ENCODE measurements at places on chromosomes 16 and 17.

GRCh38 chr17:55420067-55420775 lies 1.4 kb downstream of the MMD start:
- no peak for DNase-seq

- DNase-seq, result no peak
Measured at GRCh38 chr17:46176975-46177374, 16.3 kb downstream of the KANSL1 start.

- DNase-seq, result no peak
Measured at GRCh38 chr16:680625-680945, 375 bp downstream of the STUB1 start.

- DNase-seq, result no peak
Measured at GRCh38 chr16:71369494-71369893, 11.0 kb downstream of the CALB2 start.

GRCh38 chr17:18280249-18280648 lies 19.8 kb downstream of the MIEF2 start:
- no peak for DNase-seq

- no peak for DNase-seq
Measured at GRCh38 chr17:39553341-39553945, 54.3 kb downstream of the NEUROD2 start.

GRCh38 chr17:76266244-76266938 lies 1.2 kb downstream of the UBALD2 start:
- DNase-seq, result peak; percentile 53

DNA sequence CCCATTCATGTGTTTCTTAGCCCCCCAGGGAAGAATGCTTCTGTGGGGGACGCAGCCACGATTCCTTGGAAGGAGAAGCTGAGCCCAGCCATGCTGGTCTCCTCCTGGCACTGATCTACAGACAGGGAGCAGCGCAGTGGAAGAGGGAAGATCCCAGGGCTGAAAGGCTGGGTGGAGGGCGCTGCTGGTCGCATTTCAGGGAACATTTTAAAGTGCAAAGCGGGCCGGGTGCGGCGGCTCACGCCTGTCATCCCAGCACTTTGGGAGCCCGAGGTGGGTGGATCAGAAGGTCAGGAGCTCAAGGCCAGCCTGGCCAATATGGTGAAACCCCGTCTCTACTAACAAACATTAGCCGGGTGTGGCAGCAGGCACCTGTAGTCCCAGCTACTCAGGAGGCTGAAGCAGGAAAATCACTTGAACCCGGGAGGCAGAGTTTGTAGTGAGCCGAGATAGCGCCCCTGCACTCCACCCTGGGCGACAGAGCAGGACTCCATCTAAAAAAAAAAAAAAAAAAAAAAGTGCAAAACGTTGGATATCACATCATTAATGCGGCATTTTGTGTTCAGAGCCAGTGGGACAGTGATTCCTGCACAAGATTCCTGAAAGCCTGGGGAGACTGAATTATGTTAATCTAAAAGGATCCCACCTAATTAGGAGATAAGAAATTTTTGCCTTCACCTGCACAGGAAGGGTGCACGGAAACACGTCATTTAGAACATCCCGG lies 558 bp upstream of the CHMP6 start:
- no peak for DNase-seq

DNA sequence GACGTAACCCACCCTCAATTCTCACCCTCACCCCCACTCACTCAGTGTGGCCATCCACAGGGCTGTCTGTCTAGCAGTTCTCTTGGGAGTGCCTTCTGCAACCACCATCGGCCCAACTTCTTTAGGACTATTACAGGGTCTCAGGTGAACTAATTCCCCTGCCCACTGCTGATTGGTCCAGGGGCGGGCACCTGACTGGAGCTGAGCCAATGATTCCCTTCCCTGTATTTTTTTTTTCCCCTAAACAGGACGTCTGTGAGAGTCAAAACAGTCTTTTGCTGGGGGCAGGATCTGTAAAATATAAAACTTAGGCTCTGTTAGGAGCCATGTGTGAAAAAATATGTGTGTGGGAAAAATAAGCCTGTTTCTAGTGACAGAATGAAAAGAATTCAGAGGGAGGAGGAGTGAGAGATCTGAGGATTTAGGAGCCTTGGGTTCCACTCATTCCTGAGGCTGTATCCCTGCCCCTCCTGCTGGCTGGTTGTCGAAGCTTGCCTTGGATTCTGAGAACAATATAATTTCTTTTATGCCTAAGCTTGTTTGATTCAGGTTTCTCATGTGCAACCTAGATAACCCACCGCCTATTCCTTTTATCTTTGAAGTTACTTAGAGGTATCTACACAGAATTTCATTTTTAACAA lies 115.0 kb downstream of the SPACA3 start:
- DNase-seq, result no peak

DNA sequence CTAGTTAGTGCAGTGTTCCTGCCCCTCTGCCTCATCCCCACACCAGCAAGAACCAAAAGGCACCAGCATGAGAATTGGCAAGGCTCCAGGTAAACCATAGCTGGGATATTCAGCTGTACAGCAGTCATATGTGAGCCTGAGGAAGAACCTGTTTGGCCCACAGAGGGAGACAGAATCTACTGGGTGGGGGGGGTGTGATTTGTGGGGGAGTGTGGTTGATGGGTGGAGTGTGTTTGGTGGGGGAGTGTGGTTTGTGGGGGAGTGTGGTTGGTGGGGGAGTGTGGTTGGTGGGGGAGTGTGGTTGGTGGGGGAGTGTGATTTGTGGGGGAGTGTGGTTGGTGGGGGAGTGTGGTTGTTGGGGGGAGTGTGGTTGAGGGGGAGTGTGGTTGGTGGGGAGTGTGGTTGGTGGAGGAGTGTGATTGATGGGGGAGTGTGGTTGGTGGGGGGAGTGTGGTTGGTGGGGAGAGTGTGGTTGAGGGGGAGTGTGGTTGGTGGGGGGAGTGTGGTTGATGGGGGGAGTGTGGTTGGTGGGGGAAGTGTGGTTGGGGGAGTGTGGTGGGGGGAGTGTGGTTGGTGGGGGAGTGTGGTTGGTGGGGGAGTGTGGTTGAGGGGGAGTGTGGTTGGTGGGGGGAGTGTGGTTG lies 19.5 kb downstream of the MINK1 start:
- DNase-seq, result no peak

DNA sequence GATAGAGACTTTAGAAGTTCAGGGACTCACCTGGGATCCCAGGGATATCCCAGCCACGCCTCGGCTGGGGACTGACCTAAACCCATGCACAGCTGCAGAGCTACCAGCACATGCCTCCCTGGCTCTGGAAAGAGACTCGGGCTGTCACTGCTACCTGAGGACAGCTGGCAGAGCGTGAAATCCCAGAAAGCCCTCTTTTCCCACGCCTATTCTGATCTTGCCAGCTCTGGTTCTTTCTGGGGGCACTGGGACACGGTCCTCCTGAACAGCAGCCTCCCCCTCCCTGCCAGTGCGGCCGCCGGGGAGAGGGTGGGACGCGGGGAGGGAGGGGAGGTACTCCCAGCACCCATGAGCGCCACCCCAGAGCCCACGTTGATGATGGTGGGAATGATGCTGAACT lies 10.8 kb downstream of the P2RX5 start:
- no peak for DNase-seq

GRCh38 chr17:61117983-61118382 lies 281.7 kb upstream of the TBX2 start:
- DNase-seq, result no peak

GRCh38 chr17:2487306-2487705 lies 24.4 kb downstream of the METTL16 start:
- DNase-seq, result no peak

GRCh38 chr17:43410557-43411368 lies 12.0 kb downstream of the ARL4D start:
- DNase-seq, result no peak

- peak; percentile 25 for DNase-seq
Measured at GRCh38 chr17:6179017-6179416, 108.8 kb downstream of the WSCD1 start.

- no peak for DNase-seq
Measured at GRCh38 chr16:31714903-31715504, 158.6 kb upstream of the ZNF267 start.

DNA sequence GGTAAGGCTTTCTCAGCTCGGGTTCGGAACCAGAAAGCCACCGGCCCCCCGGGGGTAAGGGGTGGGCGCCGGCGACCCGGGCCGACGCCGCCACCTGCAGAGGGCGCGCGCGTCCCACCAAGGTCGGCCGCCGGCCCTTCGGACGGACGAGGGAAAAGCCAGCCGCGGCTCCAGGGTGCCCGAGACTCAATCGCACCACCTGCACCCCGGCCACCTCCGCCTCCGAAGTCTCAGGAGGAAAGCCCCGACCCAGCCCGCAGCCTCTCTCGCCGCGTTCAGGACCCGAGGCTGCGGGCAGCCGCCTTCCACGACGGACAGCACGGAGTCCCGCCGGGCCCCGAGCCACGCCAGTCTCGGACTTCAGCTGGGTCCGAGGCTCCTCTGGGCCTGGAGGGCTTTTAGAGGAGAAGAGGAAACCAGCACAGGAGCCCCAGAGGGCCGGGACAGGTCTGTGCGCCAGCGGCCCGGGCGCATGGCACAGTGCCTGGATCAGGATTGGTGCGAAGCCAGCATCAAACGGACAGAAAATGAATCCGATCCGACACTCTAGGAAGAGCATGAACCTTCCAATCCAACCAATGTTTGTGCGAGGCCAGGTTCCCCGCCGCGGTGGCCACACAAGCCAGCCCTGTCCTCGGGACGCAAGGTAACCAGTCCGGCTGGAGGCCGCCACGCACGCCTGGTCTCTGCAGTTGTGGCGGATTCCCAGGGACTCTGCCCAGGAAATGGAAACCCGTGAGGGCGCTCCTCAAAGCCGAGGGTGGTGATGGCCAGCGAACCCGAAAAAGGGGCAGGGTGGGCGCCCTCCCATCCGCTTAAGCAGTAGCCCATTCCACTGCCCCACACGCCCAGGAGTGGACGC lies 6.7 kb downstream of the CBX8 start:
- DNase-seq, result peak; percentile 54

DNA sequence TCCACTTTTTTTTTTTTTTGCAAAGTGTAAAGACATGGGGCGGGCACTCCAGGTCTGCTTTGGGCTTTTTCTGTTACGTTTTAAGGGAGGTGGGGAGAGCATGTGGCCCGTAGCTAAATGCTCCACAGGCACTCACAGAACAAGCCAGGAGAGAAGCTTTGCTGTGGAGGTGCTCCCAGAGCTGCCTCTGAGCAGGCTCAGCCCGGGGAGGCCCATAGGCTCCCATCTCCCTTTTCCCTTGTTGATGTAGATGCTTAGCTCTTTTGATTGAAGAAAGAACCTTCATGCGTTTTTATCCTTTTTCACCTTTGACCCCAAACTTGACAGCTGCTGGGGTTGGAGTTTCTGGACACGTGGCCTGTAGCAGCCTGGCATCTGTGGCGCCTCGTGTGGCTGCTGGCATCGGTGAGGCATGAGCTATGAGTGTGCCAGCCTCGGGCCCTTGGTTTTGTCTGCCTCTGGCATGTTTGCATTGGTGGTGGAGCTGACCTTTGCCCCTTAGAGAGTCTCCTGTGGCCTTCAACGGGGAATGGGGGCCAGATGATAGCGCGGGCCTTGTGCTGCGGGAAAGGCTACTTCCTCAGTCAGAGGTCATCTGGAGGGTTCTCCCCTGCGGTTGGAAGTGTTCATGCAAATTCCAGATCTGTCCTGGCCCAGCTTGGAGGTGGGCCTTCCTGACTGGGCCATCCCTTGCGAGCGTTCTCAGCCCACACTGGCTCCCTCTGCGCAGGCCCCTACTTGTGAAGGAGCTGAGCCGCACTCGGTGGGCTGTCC lies 20.0 kb upstream of the IL17C start:
- DNase-seq, result no peak

GRCh38 chr17:21090902-21091618 lies 35.7 kb upstream of the DHRS7B start:
- DNase-seq, result no peak

- no peak for DNase-seq
Measured at GRCh38 chr17:64736804-64737492, 74.8 kb upstream of the SMURF2 start.

GRCh38 chr17:73466704-73467433 lies 155.1 kb upstream of the CDC42EP4 start:
- no peak for DNase-seq

- no peak for DNase-seq
Measured at GRCh38 chr16:28096983-28097899, 33.7 kb upstream of the GSG1L start.

All from right hindlimb (tissue), 1 donor.